ENCODE measurements at places on chromosomes 4 and X.

GRCh38 chr4:6525474-6525873 lies 49.5 kb upstream of the MAN2B2 start:
- no peak for DNase-seq

DNA sequence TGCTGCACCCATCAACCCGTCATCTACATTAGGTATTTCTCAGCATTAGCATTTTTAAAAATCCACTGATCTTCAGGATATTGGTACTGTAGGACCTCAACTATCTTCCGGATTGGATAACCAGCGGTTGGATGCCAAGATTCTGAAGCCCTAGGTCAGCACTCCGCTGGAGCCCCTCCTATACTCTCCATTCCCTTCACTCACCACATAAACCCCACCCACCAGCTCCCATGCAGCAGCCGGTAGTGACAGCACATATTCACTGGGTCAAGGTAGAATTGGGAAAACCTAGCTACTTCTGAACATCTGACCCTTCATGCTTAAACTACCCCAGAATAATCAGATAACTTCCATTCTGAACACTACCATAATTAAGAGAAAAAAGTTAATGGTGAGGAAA lies 134.9 kb downstream of the CORIN start:
- no peak for DNase-seq

DNA sequence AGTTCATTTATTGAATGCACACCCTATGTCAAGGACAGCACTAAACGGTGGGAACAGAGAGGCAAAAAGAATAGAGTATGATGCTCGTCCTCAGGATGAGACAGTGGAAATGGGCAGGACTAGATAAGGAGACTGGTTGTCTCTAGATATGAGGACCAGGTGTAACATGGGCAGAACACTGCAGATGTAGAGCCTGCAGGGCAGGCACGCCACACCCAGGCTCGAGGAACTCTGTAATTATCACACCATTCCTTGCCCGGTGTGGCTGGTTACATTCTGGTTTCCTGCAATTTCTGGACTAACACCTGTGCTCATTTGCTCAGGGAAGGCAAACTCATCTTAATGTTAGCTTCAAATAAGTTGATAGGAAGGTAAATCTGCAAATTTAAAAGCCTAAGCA lies 334.4 kb downstream of the DHX15 start:
- DNase-seq, result no peak

DNA sequence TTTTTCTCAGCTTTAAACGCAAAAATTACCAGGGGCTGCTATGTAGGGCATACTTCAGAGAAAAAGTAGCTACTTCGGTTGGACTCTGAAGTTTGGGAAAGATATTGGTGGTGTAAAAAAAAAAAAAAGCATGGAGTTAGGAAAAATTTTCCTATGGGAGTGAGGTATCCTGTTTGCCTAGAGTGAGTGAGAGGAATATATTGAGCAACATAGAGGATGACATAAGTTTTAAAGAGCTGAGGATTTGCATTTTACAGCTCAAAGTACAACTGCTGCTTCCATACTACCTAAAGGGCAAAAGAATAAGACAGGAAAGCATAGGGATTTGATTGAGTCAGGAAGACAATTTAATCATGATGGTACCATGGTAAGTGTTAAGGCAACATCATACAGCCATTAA lies 7.3 kb downstream of the GPRASP1 start:
- no peak for DNase-seq

DNA sequence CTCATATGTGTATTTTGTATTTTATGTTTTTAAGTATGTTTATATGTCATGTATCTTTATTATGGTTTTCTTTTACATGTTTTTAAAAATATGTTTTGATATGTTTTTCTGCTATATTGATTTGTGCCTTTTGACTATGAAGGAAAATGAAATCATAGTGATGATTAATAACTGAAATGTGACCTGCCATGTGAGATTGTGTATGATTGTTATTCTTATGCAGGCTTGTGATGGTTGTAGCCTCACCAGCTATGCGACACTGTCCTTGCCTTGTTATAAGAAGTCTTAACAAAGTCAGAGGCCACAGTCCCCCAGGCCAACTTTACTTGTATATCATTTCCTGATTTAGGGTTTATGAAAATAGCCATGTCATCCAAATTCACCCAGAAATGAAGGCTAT lies 83.2 kb downstream of the TMEM131L start:
- no peak for DNase-seq

- no peak for DNase-seq
Measured at GRCh38 chr4:2362266-2363055, 56.0 kb downstream of the ZFYVE28 start.

DNA sequence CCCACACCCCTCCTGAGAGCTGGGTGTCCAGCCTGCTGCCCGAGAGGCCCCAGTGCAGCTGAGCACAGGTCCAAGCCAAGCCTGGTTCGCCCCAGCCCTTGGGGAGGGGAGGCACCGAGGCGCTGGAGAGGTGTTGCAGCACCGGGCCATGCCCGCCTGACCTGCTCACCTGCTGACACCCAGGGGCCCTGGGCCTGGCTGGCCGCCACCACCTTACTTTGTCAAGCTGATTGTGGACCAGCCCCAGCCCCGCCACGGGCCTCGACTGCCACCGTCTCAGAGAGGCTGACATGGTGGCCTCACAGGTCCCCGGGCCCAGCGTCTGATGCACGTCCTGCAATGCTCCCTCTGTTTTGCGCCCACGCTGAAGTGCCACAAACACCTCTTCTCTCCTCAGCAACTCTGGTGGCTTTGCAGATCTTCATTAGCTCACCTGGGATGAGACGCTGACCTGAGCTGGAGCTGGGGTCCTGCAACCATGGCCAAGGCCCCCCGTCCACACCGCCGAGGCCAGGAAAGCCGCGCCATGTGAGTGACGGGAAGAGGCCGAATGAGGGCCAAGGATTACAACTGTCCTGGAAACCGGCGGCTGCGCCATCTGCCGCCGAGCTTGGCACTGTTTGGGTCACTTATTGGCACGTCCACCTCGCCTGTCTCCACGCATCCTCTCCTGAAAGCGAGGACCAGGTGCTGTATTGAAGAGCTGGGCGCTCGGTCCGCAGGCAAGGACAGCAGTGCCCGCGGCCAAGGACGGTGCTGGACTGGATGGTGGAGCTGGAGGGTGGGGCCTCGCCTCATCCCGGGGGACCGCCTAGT lies 7.6 kb downstream of the CPLX1 start:
- no peak for DNase-seq

GRCh38 chr4:4901877-4902276 lies 42.4 kb downstream of the MSX1 start:
- no peak for DNase-seq

DNA sequence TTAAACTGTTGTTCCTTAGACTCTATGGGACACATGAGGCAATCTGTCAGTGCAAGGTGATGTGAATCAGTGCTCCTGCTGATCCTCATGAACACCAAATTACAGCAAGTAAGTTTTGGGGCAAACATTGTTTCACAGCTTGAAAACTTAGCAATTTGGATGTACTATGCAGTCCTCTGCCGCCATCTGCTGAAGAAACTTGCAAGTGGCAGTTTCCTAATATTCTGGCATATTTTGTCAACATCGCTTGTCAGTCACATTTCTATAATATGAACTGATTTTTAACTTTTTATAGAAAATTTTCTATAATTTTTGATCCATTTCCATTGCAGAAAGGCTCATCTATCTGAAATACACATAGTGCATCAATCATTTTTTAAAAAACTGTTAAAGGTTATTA lies 56.3 kb downstream of the ZAR1 start:
- DNase-seq, result peak; percentile 13

DNA sequence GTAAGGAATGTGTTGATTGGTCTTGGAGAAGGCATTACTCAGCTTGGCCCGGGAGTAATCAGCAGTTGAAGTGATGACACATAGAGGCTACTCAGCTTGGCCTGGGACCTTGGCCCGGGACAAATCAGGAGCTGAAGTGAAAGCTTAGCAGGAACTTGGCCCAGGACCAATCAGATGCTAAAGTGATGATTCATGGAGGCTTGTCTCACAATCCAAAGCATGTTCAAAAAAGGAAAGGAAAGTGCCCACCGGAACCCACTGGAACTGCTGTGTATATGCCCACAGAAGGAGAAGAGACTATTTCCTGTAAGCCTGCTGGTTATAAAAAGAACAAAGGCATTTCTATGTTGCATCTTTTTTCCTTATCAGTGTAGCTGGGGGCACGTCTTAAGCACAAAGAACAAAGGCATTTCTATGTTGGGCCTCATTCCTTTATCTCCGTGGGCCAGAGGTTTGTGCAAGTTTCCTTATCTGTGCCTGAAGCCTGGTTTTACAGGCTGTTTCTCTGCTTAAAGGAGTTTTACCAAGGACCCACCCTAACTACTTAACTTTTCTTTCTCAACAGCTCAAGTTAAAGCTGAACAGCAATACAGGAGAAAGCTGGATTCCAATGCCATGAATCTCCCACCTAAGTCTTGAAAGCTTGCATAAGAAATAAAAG lies 1176.7 kb downstream of the NLGN4X start:
- peak; percentile 11 for DNase-seq

Measured in CD4-positive, alpha-beta T cell treated with Interleukin-1 beta for 1 hour (primary cell).